Muscle of leg (tissue), 16 donors: ENCODE measurements at places on chromosomes 12 and 14. TPM values are rescaled to one million over a fixed set of nuclear protein-coding genes. Genes with fewer than 3 reads are reported as not detected.

- no peak for DNase-seq
These were observed 201.3 kb upstream of the RASSF8 start for GRCh38 chr12:25757037-25757665.

DNA sequence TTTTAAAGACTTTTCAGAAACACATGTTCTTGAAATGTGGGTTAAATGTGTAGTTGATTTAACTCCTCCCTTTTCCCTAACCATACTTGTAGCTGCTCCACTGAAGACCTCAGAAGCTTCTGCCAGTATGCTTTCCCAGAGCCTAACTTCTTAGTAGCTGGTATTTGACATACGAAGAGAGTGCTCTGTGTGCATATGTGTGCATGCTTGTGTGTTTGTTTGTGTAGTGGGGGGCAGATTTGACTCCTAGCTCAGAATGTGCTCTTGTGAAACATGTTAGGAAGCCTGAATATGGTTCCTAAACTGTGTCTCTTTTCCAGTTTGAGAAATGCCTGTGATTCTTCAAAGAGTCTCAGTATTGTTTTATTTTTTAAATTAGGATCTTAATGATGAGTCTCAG is 420.4 kb downstream of the PCNX1 start:
- DNase-seq: no peak

DNA sequence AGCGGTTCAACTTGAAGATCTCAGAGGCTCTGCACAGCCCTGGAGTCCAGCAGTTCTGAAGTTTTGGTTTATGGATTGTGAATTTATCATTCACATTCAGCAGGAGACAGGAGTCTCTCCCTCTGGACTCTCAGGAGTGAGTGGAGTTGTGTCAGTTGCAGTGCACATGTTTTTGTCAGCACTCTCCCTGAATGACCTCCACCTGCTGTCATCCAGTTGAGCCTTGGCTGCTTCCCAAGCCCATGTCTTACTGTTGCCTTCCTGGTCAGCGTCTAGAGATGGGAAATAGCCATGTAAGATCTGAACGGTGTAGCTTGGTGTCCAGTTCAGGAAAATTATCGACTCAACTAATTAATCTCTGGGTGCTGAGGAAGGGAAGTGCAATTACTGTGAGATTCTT is 133.2 kb downstream of the PRKCH start:
- peak; percentile 50 for DNase-seq

DNA sequence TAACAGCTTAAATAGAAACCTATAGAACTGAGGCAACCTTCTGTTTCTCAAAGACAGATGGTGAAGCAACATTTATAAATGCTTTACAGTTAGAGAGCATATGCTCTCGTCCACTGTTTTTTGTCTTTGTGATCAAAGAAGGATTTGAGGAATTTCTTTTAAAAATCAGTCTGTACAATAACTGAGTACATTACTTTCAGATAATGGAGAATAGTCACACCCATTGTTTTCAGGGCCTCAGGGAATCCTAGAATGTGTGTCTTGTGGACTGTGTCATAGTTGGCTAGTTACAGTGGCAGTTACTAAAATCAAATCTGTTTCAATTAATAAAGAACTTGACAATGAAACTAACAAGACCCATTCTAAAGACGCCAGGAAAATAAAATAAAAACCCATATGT is 107.9 kb downstream of the PRKCH start:
- no peak for DNase-seq

GRCh38 chr14:65238456-65238855 is 136.1 kb upstream of the MAX start:
- no peak for DNase-seq

The BMP4 gene
- 20.2 TPM for polyA plus RNA-seq

The CAPZA3 gene
- not detected for polyA plus RNA-seq

GRCh38 chr12:124623344-124624035 is 56.1 kb upstream of the NCOR2 start:
- DNase-seq: no peak

DNA sequence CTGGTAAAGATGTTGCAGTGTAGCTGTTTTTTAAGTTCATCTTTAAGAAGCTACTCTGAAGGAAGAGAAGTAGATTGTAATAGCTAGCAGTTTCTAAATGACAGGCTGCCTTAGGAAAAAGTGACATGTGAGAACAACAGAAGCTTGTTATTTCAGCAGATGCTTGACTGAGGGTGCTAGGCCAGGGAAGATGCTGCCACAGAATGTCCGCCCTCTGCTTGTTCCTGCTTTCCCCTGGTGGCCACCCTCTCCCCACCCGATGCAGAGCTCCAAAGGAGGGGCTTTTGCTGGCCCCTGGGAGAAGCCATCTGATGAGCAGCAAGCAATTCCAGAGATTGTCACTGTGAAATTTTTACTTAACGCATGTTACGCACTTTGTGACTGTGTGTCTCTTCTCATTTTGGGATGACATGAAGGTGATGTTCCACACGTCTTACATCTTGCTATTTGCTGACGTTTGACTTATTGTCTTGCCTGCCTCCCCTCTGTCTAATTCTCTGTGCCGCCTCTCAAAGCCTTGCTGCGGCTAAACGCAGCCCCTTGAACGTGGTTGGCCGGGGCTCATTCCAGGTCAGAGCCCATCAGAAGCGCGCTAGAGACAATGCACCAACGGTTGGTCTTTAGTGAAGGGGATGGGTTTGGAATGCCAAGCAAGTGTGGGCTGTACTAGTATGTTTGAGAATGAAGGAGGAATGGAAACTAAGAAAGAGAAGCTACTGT is 44.8 kb downstream of the WDR20 start:
- peak; percentile 51 for DNase-seq

DNA sequence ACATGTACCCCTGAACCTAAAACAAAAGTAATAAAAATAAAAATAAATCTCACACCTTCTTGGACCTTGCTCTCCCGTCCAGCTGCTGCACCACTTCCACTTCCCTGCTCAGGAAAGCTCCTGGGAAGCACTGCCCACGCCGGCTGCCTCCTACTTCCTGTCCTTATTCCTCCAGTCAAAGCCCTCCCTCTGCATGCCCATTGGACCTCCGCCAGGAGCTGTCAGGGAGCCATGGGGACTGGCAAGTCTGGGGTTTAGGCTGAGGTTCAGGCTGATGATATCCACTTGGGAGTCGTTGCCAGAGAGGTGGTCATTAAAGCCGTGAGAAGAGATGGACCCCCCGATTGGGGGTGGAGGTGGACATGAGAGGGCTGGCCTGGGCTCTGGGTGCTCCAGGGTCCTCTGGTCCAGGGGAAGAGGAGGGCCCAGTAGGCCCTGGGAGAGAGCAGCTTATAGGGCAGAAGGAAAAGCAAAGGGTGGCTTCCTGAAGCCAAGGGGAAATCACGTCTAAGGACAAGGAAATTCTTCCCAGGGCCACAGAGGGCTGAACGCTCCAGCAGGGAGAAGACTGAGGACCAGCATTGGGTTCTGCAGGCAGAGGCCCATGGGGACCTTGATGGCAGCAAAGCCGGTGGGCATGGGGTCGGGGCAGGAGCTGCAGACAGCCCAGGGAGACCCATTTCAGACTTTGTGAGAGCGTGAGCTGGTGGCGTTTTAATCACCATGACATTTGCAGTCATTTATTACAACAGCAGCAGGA is 78.7 kb downstream of the FZD10 start:
- DNase-seq: no peak
